A375 (cell line): ENCODE measurements at places on chromosomes 3 and 15. TPM values are rescaled to one million over a fixed set of nuclear protein-coding genes. Genes with fewer than 3 reads are reported as not detected.

Gene GP5
- total RNA-seq: not detected in 2 replicates

Gene SPSB4
- 0.64 and 1.5 TPM in 2 replicates for total RNA-seq

Gene TGM5
- total RNA-seq: 0.66 TPM in 1 of 2 replicates, not detected in the other

Gene KCNAB1
- 0.41 and 1.3 TPM in 2 replicates for total RNA-seq
